Stimulated activated CD4-positive, alpha-beta T cell treated with anti-CD3 and anti-CD28 coated beads, Interleukin-4, amount 100 ng/mL, for 48 hours (primary cell): ENCODE measurements at places on chromosomes 4 and X.

GRCh38 chr4:128006592-128006991 is 41.4 kb downstream of the ABHD18 start:
- DNase-seq, result no peak

DNA sequence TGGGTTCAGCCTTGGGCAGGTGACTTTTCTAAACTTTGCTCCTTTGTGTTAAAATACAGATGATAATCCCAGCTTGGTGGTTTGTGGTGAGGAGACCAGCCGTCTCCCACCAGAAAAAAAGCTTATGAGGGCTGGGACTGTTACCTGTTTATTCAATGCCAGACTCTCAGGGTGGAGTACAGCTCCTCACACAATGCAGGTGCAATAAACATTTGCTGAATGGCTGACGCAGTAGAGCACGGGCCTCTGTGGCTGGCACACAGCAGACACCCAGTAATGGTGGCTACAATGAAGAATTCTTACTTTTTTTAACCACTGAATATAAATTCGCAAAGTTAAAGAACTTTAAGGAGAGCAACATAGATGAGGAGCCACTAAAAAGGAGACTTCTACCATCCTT is 30.2 kb downstream of the BEND4 start:
- no peak for DNase-seq

DNA sequence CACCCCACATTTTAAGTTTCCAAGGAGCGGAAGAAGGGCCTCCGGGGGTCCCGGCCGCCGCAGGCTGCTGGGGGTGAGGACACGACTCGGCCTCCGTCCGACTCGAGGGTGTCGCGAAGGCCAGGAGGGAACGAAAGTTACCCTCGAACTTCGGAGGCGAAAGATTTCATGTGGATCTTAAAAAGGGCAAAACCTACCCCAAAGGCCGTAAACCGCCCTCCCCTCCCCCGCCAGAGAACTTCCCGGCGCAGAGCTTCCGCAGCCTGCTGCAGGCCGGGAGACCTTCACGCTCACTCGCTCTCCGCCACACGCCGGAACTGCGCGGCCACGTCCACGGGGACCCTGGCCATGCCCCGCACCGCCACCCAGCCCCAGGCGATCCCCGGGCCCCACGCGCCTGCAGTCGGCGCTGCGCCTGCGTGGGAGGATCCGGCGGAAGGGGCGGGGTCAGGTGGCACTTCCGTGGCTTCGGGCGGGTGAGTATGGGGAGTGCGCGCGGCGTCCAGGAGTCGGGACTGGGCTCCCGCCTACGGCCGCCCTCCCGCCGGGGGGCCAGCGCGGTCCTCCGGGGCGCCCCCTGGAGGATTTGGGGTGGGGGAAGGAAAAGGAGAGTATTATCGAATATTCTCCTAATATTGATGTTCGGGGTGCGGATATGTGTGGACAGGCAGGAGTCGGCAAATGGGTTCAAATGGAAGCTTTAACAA is at the start of gene MMAA:
Gene MMAA (plus strand): TSS at position 454 of the 707 bp plus-strand sequence. CDS start 19,755 bp downstream, outside the sequence.
- DNase-seq, result peak; percentile 97

DNA sequence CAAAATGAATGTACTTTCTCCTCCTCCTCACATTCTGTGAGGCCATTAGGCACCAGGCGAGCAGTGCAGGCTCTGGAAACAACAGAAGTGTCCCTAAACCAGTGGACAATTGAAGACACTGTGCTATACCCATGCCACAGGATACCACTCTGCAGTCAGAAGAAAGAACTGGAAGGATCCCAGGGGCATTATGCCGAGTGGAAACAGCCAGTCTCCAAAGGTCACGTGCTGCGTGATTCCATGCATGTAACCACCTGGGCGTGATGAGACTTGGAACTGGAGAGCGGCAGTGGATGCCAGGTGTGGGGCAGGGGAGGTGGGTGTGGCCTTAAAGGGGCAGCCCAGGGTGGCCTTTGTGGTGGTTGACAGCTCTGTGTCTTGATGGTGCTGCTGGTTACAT is 139.4 kb downstream of the EVC2 start:
- DNase-seq, result no peak

DNA sequence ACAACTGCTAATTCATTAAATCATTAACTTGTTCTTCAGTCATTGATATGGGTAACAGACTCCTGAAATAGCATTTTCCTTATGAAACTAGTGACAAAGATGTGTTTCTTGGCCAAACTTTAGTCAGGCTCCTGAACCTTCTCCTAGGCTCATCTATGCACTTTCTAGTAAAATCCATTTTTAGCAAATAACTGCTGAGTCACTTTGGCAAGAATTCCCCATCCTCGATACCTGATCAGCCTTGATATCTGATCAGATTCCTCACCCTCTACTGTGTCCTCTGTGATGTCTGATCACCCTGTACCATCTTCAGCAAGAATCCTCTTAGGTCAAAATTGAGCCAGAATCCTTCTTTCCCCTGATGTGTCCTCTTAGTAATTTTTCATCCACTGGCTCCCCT is 161.2 kb upstream of the TAPT1 start:
- DNase-seq, result no peak

DNA sequence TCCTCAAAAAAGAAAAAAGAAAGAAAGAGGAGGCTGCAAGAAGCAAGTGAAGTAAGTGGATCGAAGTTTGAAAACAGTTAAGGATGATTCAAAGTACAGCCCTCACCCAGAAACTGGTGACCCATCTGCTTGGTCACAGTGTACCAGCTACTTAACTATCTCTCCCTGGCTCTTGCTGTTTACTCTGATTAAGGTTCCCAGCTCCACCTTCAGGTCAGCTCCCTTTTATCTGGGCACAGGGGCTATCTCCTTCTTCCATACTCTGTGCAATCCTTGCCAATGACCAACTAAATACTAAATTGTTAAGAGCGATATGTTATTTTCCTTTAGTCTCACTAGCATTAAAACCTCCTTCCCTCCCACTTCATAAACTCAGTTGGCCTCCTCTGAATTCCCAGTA is 81.5 kb upstream of the SMIM10 start:
- DNase-seq, result no peak

DNA sequence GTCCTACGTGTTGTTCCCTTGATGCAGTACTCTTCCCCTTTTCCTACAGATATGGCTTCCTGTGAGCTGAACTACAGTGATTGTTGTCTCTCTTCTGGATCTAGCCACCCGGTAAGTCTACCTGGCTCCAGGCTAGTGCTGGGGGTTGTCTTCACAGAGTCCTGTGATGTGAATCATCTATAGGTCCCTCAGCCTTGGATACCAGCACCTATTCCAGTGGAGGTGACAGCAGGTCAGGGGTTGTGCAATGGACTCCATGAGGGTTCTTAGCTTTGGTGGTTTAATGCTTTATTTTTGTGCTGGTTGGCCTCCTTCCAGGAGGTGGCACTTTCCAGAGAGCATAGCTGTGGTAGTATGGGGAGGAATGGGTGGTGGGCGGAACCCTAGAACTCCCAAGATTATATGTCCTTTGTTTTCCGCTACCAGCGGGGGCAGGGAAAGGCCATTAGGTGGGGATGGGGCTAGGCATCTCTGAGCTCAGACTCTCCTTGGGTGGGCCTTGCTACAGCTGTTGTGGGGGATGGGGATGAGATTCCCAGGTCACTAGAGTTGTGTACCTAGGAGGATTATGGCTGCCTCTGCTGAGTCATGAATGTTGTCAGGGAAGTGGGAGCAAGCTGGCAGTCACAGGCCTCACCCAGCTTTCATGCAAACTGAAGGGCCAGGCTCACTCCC is 121.4 kb upstream of the ANKRD50 start:
- no peak for DNase-seq

GRCh38 chr4:101795704-101796103 is 5.2 kb downstream of the BANK1 start:
- DNase-seq, result no peak

- DNase-seq, result no peak
Measured at GRCh38 chr4:11072463-11072862, 356.2 kb downstream of the HS3ST1 start.

GRCh38 chr4:100510551-100510950 is 7.3 kb downstream of the EMCN start:
- DNase-seq, result no peak

DNA sequence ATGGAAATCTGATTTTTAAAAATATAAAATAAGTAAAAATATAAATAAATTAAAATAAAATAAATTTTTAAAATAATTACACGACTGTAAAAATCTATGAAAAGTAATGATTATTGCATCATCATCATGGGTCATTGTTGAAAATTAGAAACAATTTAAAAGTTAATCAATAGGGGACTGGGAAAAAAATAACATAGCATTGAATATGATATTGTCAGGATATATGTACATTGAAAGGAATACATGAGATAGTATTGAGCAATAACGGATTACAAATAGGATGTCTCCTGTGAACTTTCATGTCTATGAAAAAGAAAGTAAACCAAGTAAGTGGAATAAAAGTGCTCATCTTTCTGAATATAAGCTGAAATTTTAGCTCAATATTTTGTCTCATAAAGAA is 566.8 kb upstream of the HTR2C start:
- DNase-seq, result no peak

- DNase-seq, result no peak
Measured at GRCh38 chr4:175146799-175147198, 228.6 kb downstream of the ADAM29 start.

- no peak for DNase-seq
Measured at GRCh38 chr4:23946299-23946698, 56.5 kb upstream of the PPARGC1A start.

GRCh38 chr4:55791666-55792065 is 27.9 kb upstream of the EXOC1L start:
- DNase-seq, result no peak

DNA sequence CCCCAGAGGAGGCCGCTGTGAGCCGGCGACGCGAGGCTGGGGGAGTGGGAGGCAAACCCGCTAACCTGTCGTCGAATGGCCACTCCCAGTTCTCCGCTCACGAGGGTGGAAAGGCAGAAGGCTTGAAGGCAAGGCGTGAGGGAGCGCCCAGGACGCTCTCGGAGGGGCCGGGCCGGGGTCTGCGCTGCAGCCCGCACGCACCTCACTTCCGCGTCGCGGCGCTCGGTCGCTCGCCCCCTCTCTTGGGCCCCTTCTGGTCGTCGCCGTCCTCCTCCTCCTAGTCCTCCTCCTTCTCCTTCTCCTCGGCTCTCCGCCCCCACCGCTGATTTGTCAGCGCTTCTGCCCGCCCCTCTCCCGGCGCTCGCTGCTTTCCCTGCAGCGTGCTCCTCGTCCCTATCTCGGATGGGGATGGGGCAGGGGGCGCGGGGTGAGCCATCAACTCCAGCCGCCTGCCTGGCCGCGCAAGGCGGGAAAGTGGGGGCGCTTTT is at the start of gene SNCA:
Gene SNCA (minus strand): TSS at position 265 of the 488 bp plus-strand sequence. CDS start 1,494 bp downstream, outside the sequence.
- DNase-seq, result peak; percentile 19

DNA sequence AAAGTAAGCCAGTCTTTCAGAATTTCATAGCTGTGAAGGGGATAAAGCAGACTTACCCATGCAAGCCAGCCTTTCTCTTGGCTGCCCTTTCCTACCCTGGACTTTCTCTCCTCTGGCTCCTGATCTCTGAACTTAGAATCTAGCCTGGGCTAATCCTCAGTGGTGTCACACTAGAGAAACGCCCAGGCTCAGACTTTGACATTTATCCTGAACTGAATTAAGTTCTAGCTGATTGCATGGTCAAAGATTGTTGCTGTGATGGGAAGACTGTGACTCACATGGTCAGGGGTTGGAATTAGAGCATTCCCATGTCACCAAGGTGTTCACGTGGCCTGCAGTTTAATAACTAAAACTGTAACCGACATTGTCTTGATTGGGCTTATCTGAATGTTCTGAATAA is 469.5 kb upstream of the FAT1 start:
- DNase-seq, result no peak
